ENCODE measurements at places on chromosomes 12 and 14.
A peak's percentile ranks its signal among the peaks of the same experiment; 100 is the strongest.

GRCh38 chr14:86141966-86142365 lies 612.0 kb downstream of the FLRT2 start:
- no peak for DNase-seq

DNA sequence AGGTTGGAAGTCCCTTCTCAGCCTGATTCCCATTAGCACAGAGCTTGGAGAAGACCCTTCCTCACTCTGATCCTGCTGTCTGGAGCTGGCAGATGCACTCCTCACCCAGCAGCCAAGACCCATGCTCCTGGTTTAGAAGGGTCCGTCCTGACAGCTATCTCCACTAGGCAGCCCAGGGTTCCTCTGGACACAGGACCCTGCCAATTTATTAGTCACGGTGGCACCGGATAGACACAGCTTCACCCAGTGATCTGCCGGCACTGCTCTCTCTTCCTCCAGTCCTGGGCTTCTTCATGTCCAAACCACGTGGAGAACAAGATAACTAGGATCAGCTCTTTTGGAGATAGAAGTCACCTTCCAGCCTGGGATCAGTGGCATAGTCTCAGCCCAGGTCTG lies 26.2 kb upstream of the TCL1B start:
- DNase-seq: no peak

- DNase-seq: no peak
These were observed 9.8 kb downstream of the DHRS1 start for GRCh38 chr14:24289649-24290280.

- DNase-seq: no peak
These were observed 43.5 kb downstream of the DNAI7 start for GRCh38 chr12:25151476-25151875.

DNA sequence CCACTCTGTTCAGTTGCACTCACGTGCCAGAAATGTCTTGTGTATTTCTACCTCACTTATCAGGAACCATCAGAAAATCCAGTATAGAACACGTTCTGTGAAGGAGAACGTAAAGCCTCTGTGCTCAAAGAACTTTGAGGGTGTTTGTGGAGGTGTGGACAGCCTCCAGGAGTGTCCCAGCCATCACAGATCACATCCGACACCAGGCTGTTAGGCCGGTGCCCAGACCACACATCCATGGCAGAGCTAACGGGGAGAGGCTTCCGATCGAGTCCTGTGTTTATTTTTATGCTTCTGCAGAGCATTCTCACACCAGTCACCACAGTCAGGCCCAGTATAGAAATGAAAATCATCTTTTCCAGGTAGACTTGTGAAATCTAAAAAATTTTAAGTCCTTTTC lies 53.6 kb downstream of the TPCN1 start:
- no peak for DNase-seq

- no peak for DNase-seq
These were observed 48.0 kb downstream of the WNK1 start for GRCh38 chr12:800401-800800.

GRCh38 chr14:104598039-104598909 lies 6.3 kb downstream of the TMEM179 start:
- peak; percentile 8 for DNase-seq

DNA sequence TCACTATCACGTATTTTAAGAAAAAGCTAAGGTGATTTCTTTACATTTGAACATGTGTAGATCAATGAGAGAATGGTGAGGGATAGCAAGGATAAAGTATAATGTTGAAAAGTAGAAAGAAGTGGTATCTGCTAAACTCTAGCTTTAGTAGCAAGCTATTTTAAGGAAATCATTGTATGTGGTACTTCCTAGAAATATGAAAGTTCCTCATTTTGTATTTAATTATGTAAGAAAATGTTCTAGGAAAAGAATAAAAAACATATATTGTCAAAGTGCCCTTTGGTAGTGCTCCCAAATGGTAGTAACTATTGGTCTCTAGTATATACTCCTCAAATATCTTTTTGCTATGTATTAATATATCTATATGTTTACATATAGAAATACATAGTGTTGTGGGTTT lies 35.7 kb downstream of the RAB21 start:
- DNase-seq: no peak

GRCh38 chr12:113819495-113819894 lies 146.6 kb downstream of the RBM19 start:
- no peak for DNase-seq

DNA sequence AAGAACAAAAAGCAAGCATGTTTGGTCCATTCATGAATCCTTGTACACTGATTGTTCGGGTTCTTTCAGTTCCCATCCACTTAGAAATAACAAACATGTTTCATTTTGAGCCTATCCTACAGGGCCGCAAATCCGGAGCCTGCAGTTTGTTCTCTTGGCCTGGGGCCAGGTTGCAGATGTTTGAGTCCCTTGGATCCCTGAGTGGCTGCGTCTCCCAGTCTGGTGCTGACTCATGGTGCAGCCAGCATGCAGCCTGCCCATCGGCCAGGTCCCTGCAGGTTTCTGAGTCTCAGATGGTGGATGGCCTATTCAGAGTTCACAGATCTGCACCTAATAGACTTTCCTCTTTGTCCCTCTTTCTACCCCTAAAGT lies 1.9 kb upstream of the DYNC1H1 start:
- no peak for DNase-seq

DNA sequence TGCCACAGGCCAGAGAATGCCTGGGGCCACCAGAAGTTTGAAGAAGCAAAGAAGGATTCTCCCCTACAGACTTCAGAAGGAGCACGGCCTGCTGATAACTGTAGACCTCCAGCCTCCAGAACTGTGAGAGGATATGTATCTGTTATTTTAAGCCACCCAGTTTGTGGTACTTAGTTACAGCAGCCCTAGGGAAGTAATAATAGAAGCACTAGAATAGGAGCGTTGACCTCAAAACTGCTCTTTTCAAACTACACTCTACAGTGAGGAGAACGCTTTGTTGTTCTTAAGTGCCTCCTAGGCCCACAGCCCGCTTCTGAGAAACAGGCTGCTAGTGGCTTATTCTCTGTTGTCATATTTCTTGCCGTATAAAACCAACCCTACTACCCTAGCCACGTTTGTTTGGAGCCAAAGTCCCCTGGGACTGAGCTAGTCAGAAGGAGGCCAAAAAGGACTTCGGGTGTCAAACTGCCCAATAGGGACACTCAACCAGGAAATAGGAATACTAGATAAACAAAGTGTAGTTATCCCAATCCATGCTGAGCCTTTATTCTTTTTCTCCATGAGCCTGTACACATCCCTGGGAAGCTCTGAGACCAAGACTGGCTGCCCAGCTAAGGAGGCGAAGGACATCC lies 38.5 kb upstream of the FRS2 start:
- DNase-seq: no peak

GRCh38 chr12:27814851-27815591 lies 35.0 kb upstream of the MANSC4 start:
- no peak for DNase-seq

GRCh38 chr12:113230315-113231234 lies 9.3 kb downstream of the TPCN1 start:
- no peak for DNase-seq

- no peak for DNase-seq
These were observed 498.9 kb downstream of the DIO2 start for GRCh38 chr14:79712302-79712950.

DNA sequence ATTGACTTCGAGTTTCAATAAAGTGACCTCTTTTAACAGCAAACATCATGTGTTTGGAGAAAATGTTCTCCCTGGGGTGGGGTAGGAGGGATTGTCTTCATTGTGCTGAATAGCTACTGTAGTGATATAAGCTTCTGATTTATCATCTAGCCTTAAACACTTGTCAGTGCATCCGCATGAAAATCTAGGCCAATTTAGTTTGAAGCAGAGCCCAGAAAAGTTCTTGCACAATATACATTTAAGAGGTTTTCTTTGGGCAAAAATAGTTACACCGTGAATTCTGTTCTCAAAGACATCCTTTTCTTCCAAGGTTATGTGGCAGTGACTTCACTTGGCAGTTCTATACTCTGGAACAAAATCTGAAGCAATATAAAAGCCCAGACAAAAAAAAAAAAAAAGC lies 136.0 kb upstream of the IFNG-AS1 start:
- no peak for DNase-seq

DNA sequence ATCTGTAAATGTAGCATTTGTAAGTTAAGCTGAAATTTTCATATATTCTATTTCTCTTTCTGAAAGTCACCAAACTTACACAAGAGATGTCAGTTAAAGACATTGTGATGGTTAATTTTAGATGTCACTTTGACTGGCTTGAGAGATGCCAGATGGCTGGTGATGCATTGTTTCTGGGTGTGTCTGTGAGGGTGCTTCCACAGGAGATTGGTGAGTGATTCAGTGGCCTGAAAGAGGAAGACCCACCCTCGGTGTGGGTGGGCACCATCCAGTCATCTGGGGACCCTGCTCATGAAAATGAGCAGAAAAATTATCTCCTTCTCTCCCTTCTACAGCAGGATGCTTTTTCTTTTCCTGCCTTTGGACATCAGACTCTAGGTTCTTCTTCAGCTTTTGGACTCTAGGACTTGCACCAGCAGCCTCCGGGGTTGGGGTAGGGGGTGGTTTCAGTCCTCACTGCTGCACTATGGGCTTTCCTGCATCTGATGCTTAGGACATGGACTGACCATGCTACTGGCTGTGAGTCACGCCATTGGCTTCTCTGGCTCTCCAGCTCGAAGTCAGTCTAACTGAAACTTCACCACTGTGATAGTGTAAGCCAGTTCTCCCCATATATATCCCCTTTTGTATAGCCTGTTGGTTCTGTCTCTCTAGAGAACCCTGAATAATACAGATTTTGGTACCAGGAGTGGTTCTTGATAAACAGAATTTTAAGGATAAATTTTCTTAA lies 20.9 kb downstream of the PDE6H start:
- DNase-seq: peak; percentile 49

GRCh38 chr12:44589697-44590096 lies 286.4 kb downstream of the NELL2 start:
- no peak for DNase-seq

Measured in activated CD8-positive, alpha-beta memory T cell treated with anti-CD3 and anti-CD28 coated beads, Interleukin-2, amount 50 U/mL, for 4 hours (primary cell).